ENCODE measurements at places on chromosomes 7 and 10.

GRCh38 chr10:124745252-124745651 lies 1.1 kb upstream of the FAM53B start:
- DNase-seq = no peak

- DNase-seq = no peak
These were observed 164.4 kb downstream of the SH2D4B start for GRCh38 chr10:80702143-80702542.

- no peak for DNase-seq
These were observed 103.1 kb upstream of the AFAP1L2 start for GRCh38 chr10:114507449-114507848.

DNA sequence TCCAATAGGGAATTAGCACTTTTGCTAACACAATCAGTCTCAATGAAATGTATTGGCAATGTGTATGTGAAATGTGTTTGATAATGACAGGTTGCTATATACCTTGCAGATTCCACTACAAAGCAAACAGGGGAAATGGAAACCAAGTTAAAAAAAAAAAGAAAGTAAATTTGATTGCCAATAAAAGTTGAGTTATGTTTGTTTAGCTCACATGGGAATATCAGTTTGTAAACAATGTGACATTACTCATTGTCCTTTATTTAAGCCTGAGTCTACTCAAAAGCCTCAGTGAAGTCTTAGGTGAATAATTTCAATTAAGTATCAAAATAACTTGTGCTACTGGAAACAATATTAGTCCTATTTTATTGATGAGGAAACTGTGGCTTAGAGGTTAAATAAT lies 285.2 kb downstream of the CACNA2D1 start:
- no peak for DNase-seq

All from AG10803 (cell line).